ENCODE measurements at places on chromosomes 7 and 10.

DNA sequence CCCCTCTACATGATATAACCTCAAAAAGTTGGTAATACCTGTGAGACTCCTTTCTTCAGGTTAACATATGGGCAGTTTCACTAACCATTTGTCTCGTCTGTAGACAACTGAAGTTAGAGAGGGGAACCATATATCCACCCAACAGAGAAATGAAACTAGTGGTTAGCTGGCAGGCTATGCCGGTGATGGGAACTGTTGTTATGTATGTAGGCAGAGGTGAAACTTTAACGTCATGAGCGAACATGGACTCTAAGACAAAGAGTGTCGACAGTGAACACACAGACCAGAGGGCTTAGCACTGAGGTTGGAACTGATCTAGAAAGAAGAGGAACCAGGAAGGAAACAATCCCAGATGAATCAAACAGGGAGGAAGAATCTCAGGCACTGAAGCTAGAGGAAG, 112.4 kb downstream of the ELMO1 start:
- no peak for DNase-seq

DNA sequence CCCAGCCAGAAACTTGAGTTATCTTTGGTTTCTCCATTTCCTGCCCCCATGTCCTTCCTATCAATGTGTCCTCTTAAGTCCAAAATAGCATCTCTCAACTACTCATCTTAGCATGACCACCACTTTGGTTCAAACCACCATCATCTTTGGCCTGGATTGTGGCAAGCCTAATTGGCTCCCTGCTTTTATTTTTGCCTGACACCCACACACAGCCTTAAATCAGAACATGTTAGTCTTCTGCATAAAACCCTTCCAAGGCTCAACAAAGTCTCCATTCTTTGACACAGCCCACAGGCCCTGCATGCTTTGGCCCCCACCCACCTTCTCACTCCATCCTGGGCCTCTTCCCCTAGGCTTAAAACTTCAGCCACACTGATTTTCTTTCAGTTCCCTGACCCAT, 2.0 kb upstream of the TSPAN14 start:
- DNase-seq, result no peak

DNA sequence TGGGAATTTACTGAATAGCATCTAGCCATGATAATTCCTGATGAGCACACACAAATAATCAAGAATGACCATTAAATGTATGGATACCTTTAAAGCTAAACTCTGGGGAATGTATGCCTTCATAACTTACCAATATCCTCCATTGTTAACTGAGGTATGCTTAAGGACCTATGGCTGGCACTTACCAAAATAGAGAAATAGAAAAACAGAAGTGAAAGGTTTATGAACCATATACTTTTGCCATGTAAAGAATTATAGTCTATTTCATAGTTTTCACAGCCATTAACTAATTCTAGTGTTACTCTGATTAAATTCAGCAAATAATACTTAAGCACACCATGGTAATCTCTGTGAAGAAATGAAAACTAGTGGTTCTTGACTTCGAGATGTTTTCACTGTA, 1360.6 kb upstream of the LRRTM3 start:
- no peak for DNase-seq

DNA sequence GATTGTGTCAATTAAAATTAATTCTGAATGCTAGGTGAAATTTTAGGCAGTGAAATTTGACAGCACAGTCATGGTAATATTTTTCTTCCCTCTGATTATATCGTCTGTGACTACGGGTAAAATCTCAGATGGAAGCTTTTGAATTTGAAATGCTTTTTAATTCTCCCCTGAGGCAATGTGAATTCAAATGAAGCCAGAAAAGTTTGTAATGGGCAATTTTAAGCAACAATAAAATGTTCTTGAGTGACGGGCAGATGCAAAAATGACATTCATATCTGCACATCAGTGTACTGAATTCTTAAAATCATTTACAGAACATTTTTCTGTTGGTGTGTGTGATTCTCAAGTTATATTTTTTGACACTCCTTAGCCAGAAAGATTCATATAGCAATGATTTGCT, 134.5 kb downstream of the NSUN6 start:
- no peak for DNase-seq

GRCh38 chr7:129401228-129401966, 32.8 kb upstream of the STRIP2 start:
- DNase-seq, result no peak

DNA sequence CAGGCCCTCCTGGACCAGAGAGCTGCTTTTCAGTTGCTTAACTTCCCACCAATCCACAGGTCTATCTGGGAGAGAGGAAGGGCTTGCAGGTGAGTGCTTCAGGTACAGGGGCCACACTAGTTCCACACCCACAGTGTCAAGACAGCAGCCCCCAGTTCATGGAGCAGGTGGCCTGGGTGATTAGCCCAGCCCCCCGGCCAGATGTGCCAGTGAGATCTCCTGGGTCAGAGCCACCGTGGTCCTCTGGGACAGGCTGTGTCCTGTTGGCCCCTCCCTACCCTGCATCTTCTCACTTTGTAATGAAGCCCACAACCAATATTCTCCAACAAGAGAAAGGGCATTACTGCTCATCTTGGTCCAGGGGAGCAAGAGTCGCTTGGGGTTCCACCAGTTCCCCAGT, 30.6 kb downstream of the DRGX start:
- no peak for DNase-seq
